ENCODE measurements at places on chromosomes 13 and 19.

DNA sequence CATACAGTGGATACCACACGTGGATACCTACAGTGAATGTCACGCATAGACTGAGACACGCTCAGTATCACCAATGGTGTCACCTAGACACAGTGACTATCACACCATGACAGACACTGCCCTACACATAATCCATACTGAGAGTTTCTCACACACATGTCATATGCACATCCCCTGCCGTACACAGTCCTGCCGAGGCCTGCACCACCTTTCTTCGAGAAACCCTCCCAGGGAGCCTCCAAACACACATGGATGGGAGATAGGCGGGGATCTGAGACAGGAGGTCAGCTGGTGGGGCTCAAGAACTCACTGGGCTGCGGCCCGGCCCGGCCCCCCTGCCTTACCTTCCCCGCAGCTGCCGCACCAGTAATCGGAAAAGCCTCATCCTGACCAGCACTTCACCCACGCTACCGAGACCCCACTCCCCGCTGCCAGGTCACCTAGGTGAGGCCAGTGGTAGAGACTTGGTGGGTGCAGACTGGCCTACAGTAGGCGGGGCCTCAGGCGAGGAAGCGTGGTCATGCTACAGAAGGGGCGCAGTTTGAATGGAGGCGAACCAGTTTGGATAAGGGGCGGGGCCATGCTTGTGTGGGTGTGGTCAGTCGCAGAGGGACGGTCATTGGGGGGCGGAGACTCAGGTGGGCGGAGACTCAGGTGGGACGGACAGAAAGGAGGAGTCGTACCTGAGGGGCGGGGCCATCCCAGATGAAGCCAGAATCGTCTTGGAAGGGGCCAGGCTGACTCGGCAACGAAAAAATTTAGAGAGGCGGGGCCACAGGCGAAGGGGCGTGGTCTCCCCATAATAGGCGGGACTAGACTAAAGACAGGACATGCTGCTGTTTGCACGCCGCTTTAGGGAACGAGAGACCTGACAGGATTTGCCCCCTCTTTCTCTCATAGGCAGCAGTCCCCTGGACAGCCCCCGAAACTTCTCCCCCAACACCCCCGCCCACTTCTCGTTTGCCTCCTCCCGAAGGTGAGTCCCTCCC is 2.1 kb downstream of the MAST1 start:
- DNase-seq, result peak; percentile 64

- DNase-seq, result no peak
Observed at GRCh38 chr19:50327461-50328223, 1.5 kb downstream of the KCNC3 start.

DNA sequence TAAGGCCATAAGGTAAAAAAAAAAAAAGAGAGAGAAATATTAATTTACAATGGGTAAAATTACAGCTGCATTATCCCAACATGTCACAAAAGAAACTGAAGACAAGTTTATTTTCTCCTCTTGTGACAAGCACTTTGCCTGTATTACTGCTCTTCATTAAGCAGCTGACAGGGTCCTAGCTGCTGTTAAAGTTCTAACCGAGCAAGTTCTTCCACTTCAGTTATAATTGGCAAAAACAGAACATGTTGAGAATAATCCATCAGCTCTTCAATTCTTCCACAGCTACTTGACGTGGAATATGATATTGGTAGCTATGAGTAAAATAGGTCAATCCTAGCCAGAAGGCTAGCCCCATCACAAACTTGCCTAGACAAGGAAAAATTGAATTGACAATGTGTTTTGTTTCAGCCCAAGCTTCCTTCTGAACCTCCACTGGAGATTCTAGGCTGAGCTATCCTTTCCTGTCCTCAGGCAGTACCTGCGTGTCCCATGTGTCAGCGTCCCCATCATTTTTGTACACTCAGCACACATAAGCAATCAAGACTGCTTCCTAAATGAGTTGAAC is 32.2 kb upstream of the DOCK9 start:
- no peak for DNase-seq

DNA sequence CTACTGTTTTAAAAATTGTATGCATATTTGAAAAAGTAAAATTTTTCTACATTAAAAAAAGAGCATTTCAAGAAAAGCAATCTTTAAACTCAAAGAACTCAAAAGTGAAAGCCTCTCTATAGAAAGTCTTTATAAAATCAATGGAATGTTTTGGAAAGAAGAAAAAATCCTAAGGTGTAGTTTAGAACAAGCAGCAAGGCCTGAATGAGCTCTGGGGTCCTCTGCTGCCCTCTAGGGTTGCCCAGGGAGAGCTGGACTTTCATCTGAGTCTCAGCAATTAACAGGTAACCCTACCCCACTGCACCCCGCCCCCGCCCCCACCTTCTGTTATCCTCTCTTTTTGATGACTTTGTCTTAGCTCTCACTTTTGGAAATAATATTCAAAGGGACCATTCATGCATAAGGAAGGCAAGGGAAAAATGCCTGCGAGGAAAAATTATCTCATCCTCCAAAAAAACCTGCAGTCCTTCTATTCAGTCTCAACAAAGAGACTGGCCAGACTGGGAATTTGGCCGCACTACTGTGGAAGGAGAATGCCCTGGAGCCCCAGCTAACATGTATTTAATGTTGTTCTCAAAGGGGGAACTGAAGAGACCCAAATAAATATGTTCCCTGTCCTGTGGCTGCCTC is 24.1 kb downstream of the SLC25A30 start:
- peak; percentile 43 for DNase-seq

DNA sequence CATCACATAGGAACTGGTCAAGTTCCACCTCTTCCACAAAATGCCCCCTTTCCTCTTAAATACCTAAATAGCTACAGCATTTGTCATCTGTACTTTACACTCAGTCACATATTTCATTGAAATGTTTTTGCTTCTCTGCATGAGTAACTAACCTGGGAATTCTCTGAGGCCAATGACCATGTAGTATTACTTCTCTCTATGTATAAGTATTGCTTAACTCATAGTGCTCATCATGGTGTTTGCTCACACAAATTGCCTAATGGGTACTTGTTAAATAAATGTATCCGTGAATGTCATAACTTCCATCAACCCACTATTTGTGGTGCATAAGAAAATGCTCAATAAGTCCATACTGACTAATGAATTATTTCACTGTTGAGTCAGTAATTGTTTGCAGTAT is 115.5 kb downstream of the FGF14 start:
- no peak for DNase-seq

DNA sequence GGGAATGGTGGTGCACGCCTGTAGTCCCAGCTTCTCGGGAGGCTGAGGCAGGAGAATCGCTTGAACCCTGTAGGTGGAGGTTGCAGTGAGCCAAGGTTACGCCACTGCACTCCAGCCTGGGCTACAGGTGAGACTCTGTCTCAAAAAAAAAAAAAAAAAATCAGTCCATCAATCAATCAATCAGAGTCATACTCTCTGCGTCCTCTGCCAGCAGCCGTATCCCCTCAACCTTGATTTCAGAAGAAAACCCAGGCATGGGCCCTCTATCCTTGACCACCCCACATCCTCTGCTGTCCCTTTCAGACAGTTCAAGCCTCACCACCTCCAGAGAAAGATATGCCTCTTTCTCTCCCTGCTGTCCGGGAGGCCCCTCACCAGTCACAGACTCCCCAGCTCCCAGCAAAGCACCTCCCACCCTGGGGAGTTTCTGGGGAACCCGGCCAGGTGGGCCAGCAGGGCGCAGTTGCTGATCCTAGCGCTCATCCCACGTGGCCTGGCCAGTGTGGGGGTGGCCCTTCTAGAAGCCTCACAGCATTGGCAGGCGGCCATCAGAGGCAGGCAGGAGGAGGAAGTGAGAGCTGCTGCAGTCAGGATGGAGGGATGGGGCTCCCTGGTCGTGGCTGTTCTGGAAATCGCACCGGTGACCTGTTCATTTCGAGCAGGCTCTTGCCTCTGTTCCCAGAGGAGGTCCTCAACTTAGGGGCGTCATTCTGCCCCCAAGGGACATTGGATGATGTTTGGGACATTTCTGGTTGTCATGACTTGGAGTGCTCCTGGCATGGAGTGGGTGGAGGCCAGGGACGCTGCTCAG is 10.2 kb upstream of the JSRP1 start:
- DNase-seq, result peak; percentile 80

DNA sequence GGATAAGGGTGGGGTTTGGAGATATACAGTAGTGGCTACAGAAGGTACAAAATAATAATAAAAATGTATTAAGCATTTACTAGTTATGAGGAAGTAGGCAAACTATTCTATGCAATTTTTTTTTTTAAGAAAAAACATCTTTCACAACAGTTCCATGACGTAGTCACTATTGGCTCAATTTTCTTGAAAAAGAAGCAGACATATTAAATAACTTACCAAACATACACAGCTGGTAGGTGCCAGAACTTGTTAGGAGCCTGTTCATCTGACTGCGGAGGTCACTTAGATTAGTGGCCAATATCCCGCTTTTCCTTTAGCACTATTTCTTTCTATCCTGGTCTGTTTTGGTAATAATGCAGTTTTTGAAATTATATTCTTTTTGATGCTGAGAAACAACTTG is 593.5 kb downstream of the KCTD12 start:
- no peak for DNase-seq

- DNase-seq, result no peak
Observed at GRCh38 chr13:20824762-20825476, 51.2 kb upstream of the EEF1AKMT1 start.

DNA sequence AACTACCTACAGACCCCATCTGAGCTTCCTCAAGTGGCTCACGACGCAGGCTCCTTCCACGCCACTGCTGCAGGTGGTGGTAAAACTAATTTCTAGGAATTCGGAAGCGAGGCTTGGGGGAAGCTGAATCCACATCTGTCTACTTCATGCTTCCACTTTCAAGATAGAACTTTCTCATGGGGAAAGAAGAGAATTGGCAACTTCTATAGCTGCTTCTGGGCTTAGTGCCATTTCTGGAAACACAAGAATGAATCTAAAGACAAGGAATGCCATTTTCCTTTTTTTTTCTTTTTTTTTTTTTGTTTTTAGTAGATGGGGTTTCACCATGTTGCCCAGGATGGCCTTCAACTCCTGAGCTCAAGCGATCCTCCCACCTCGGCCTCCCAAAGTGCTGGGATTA is 2.8 kb upstream of the NLRP12 start:
- DNase-seq, result no peak

DNA sequence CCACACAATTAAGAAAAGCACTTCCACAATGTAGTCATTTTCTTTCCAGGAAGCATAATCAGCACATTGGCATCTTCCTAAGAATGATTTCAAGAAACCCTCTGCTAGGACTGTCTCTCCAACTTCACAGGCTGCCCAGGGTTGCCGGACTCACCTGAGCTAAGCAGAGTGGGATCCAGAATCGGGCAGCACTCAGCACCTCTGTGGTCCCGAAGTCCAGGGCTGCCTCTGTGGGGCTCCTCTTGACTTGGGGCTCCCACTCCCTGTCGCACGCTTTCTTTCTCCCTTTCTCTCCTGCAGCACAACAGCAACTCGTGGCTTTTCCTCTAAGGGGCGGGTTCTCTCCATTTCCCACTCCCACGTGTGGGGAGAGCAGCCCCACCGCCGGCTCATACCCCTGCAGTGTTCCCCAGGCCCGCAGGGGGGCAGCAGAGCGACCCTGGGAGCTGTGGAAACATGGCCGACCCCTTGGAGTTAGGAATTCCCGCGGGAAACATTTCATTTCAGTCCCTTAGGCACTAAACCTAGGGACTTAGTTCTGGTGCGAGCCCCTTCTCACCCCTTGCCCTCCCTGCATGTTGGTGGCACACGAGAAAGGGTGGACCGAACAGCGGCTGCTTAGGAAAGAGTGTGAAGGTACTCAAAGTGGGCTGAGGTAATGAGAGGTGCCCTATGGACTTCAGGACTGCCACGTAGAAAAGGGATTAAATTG is at the start of gene TMEM272:
TSS of gene TMEM272 (minus strand) at position 316 of the 712 bp plus-strand sequence. CDS start 6,647 bp downstream, outside the sequence.
- peak; percentile 55 for DNase-seq

DNA sequence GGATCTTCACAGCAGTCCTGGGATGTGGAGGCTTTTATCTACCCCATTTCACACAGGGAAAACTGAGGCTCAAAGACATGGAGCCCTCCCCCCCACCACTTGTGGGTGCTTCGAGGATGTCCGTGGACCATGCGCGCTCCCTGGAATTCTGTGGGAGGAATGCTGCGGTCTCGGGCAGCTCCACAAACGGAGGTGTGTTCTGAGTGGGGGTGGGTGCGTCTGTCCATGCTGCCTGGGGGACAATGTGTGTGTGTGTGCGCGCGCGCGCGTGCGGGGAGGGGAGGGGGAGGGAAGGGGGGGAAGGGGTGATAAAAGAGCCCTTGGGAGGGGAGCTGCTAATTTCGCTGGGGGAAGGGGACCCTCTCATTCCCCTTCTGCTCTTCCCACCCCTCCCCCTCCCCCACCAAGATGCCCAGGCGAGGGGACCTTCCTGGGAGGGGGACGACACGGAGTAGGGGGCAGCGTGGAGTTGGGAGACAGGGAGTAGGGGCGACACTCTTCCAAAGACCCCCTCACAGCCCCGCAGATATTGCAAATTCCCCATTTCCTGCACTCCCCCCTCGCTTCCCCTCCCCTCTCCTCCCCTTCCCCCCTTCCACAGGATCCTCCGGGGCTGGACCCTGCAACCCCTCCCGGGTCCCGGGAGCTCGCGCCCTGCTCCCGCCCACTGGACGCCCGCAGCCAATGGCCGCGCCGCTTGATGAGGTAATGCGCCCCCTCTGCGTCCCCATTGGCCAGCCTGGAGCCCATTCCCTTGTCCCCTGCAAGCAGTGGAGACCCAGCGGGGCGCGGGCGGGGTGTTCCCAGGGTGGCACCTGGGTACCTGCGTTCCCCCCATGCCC is 18.9 kb upstream of the ZNRF4 start:
- peak; percentile 84 for DNase-seq

- no peak for DNase-seq
Observed at GRCh38 chr19:55830656-55831055, 1.1 kb downstream of the NLRP11 start.

- DNase-seq, result no peak
Observed at GRCh38 chr13:70959035-70959775, 851.0 kb upstream of the KLHL1 start.

DNA sequence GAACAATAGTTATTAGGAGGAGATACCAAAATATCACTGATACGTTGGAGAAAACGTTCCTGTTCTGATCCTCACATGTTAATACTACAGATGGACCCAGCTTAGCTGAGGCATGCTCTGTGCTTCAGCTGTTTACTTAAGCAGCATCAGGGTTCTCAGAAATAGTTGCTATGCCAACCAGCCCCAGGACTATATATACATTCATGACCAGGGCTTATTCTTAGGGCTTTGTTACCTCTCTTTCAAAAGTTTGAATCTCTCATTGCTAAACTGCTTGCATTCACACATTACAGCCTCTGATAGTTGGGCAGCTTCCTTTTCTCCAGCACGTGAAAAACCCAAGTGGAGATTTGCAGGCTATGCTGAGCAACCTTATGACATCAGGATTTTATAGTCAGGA is 800.4 kb downstream of the DIAPH3 start:
- no peak for DNase-seq

GRCh38 chr13:100128838-100129237 is 39.9 kb downstream of the PCCA start:
- DNase-seq, result no peak

Measured in dorsolateral prefrontal cortex (tissue), 122 donors.